ENCODE measurements at places on chromosomes 6 and 20.

DNA sequence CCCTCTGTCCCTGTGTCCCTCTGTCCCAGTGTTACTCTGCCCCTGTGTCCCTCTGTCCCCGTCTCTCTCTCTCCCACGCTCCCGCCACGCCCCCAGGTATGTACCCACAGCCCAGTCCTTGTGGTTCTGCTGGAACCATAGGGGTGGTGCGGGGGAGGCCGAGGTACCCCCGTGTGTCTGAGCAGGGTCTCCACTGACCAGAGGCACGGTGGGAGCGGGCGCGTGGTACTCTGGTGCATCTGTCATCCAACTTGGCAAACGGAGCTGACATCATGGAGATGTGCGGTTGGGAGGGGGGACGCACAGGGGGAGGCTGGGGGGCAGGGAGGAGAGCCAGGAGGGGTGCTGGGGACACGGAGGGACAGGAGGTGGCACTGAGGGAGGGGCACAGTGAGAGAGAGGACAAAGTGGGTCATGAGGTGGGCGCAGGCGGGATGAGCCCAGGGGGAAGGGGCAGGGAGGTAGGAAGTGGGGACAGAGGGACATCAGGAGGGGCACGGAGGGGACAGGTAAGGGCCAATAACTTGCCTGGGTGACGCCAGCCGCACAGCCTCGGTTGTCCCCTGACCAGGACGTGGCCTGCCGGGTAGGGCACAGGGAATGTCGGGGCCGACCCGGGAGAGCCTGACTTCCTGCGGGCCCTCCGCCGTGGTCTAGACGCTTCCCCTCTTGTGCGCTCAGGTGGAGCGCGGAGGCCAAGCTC lies 163.6 kb upstream of the PDE10A start:
- no peak for DNase-seq

GRCh38 chr6:4812068-4812467 lies 35.9 kb downstream of the CDYL start:
- DNase-seq: no peak

GRCh38 chr6:17423026-17423425 lies 29.6 kb downstream of the CAP2 start:
- DNase-seq: no peak

GRCh38 chr6:168574699-168575195 lies 133.8 kb downstream of the SMOC2 start:
- no peak for DNase-seq

GRCh38 chr6:31956796-31957195 lies 2.0 kb downstream of the NELFE start:
- no peak for DNase-seq

Data from activated CD8-positive, alpha-beta memory T cell treated with anti-CD3 and anti-CD28 coated beads for 48 hours (primary cell).